ENCODE measurements at places on chromosomes 4 and X. TPM values are rescaled to one million over a fixed set of nuclear protein-coding genes. Genes with fewer than 3 reads are reported as not detected.

DNA sequence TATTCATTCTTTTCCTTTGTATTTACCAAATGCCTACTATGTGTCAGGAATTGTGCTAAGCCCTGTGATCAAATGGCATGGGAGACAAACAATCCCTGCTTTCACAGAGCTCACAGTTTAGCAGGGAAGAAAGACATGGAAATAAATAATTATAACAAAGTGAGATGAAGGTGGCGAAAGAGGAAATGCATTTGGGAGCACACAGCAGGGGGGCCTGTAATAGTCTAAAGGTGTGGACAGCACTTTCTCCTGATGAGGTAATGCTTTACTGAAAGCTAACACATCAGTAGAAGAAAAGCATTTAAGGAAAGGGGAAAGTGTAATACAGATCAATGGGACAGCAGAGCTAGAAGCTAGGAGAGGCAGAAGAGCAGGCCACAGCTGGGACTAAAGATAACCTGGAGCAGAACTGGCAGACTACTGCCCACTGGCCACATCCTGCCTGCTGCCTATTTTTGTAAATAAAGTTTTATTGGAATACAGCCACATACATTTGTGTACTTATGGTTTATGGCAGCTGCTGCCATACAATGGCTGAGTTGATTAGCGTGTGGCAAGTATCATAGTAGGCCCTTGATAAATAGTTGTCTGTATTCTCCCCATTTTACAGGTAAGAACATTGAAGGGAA lies 67.1 kb upstream of the TAPT1 start:
- H3K27ac ChIP-seq, result no peak overlapping the region
- no peaks in the 10 kb centered on the region for H3K27me3 ChIP-seq
- no peaks in the 10 kb centered on the region for H3K36me3 ChIP-seq
- H3K4me1 ChIP-seq, result no peaks in the 10 kb centered on the region
- H3K4me3 ChIP-seq, result no peak overlapping the region
- no peak for DNase-seq

GRCh38 chrX:85327060-85327333 lies 52.5 kb downstream of the POF1B start:
- no peaks in the 10 kb centered on the region for H3K27me3 ChIP-seq
- H3K36me3 ChIP-seq, result no peaks in the 10 kb centered on the region
- H3K4me1 ChIP-seq, result no peaks in the 10 kb centered on the region
- no peak for DNase-seq

DNA sequence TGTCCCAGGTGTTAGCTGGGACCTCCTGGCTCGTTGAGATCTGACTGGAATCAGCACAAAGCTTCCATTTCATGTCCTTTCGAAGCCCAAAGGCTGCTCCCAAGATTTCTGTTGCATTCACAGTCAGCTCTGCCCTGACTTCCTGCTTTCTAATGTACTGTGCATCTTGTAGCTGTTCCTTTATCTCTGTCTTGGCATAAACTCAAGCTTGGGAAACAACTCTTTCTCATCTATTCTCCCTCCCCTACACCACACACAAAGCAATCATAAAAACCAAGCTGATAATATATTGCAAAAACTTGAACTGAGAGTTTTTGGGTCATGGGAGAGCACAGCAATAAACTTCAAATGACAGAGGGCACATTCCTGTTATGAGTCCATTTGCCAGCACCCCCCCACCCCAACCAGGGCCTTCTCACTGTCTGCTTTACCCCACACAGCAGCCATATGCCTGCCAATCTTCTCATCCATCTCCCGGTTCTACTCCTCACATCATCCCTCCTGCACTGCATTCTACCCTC lies 76.3 kb downstream of the SYNPO2 start:
- H3K4me1 ChIP-seq, result peaks cover 4% of the 10 kb centered on the region
- H3K36me3 ChIP-seq, result no peaks in the 10 kb centered on the region
- no peak for DNase-seq
- H3K27ac ChIP-seq, result no peak overlapping the region
- H3K4me3 ChIP-seq, result no peak overlapping the region
- no peaks in the 10 kb centered on the region for H3K27me3 ChIP-seq

PRRG1 gene
- 24.0 TPM for total RNA-seq
